Stimulated activated CD4-positive, alpha-beta T cell treated with anti-CD3 and anti-CD28 coated beads, Interleukin-1b, Interleukin-23, amount 100 ng/mL, for 48 hours (primary cell): ENCODE measurements at places on chromosomes 2 and 18.

- DNase-seq, result no peak
These were observed 168.7 kb downstream of the ZNF804A start for GRCh38 chr2:184767059-184767458.

GRCh38 chr18:55149994-55150393 lies 190.7 kb upstream of the CCDC68 start:
- DNase-seq, result no peak

- no peak for DNase-seq
These were observed 35.3 kb upstream of the PDCL3 start for GRCh38 chr2:100527440-100528015.

- DNase-seq, result no peak
These were observed 6.5 kb downstream of the SLC66A3 start for GRCh38 chr2:11161747-11162146.

DNA sequence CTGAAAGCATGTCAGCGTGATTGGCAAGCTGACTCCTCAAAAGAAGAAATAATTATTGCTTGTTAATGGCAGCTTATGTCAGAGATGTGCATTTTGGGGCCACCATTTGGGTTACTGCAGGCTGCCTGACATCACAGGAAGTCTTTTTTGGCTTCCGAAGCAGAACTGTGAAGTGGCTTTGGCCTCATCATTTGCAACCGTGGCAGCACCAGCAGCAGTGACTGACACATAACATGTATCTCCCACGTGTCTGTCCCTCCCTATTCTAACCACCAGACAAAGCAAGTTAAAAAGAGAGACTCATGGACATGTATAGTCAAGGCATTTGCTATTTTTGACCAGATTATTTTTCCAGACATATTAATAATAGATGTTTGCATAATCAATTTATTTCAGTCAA lies 488.7 kb upstream of the ACVR2A start:
- DNase-seq, result no peak

GRCh38 chr18:51941999-51942398 lies 398.0 kb upstream of the DCC start:
- DNase-seq, result no peak

DNA sequence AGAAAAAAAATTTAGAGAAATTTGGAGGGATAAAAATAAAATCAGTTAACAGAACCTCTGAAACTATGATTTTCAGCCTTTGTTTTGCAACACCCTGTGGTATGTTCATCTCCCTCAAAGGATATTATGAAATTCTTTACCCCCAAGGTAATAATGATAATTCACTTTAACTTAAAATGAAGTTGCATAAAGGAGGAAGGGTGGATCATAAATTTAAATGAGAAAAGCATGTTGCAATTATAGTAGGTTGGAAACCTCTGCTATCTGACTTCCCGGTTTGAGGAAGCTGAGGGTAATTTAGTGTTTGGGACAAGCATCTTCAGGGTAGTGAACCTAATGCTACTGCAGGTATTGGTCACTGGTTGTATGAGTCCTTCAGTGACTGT lies 102.9 kb downstream of the BABAM2 start:
- DNase-seq, result no peak

GRCh38 chr18:26040051-26040656 lies 50.3 kb downstream of the SS18 start:
- no peak for DNase-seq

DNA sequence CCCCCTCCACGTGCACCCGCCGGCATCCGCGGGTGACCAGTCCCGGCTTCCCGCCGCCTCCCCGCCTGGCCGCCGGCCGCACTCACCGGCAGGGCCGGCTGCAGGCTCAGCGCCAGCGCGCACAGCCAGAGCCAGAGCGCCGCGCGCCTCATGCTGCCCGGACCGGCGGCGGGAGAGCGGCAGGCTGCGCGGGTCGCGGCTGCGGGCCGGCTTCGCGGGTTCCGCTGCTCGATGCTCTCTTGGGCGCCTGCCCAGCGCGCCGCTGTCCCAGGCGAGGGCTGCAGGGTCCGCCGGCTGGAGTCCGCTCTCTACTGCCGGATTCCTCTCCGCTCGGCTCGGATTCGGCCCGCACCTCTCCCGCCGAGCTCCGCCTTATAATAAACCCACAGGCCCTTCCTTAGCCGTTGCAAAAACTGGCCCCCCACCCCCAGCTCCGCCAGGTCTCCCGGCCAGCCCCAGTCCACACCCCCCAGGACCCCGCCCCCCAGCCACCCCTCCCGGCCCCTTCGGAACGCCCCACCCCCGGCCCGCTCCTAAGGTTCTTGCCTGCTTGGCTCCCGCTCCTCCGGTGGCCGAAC lies at the start of gene SDC1:
TSS of gene SDC1 (minus strand) at position 415 of the 578 bp plus-strand sequence. CDS start at position 152, 263 bp downstream.
- DNase-seq, result no peak

- no peak for DNase-seq
These were observed 187.8 kb upstream of the TNP1 start for GRCh38 chr2:217047631-217048030.

- DNase-seq, result no peak
These were observed 289.7 kb downstream of the DYSF start for GRCh38 chr2:71742953-71743601.

DNA sequence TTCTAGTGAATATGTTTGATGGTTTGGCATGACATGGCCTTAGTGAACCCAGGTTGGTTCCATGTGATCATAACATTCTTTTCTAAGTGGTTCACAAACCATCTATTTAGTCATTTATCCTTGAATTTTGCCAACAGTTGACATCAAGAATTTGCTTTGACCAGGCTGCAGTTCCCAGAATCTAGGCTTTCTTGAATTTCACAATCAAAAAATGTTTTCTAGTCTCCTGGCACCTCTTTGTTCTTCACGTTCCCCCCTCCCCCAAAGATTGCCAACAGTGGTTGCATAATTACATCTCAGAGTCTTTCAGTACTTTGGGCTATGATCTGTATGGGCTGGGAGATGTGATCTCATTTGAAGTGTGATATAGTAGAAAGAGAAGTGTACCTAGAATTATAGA lies 124.0 kb downstream of the GATA6 start:
- DNase-seq, result no peak

- no peak for DNase-seq
These were observed 2.6 kb downstream of the HS6ST1 start for GRCh38 chr2:128315829-128316776.

GRCh38 chr2:240498171-240498957 lies 59.4 kb downstream of the ANKMY1 start:
- DNase-seq, result no peak

GRCh38 chr18:79682481-79682880 lies 2.9 kb downstream of the CTDP1 start:
- no peak for DNase-seq

GRCh38 chr18:56191334-56191733 lies 447.1 kb downstream of the TXNL1 start:
- DNase-seq, result no peak

GRCh38 chr2:43110442-43110871 lies 115.9 kb downstream of the ZFP36L2 start:
- DNase-seq, result no peak

- no peak for DNase-seq
These were observed 15.8 kb downstream of the INPP5D start for GRCh38 chr2:233075966-233076339.

GRCh38 chr18:77607087-77607486 lies 357.4 kb downstream of the GALR1 start:
- no peak for DNase-seq
